ENCODE measurements at places on chromosomes 16 and 17.

DNA sequence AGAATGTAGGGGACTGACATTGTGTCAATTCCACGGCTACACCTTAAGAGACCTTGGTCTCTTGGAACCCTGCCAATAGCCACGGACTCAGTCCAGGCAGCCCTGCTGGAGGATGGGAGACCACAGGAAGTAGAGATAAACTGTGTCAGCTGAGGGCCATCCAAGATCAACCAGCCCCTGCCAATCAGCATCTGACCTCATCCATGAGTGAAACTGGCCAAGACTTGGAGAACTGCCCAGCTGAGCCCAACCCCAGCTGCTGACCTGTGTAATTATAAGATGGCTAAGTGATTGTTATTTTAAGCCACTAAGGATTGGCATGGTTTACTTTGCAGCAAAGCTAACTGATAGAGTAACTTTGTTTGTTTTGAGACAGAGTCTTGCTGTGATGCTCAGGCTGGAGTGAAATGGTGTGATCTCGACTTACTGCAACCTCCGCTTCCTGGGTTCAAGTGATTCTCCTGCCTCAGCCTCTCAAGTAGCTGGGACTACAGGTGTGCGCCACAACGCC lies 13.3 kb upstream of the YWHAE start:
- peak; percentile 77 for DNase-seq

DNA sequence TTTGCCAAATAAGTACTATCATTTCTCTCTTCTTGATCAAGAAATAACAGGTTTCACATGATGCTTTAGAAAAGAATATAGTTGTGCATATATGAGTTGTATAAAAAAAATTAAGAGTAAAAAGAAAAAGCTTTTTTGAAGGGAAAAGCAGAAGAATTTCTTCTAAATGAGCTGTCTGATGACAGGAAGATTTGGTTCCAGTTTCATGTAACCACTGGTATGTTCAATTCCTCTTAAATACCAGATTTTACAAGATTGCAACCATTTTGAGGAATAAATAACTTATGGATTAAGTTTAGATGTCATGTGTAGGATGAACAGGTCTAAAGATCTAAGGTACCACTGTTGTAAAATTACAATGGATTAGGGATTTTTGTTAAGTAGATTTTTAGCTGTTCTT lies 45.0 kb downstream of the VMP1 start:
- no peak for DNase-seq

DNA sequence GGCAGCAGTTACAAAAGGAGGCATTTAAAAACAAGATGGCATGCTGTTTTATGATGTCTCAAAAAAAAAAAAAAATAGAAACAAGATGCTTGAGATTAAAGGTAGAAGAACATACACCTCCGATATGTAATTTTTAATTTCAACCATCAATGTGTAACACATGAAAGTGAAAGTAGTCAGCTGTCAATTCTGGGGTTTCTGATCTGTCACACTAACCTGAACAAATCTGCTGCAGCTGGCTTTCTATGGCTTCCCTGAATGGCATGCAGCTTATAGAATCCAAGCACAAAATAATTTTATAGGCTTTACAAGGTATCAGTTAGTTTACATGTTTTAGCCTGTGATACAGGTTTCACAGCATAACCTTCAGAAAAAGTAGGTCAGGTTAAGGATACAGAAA lies 13.5 kb downstream of the GLYR1 start:
- no peak for DNase-seq

GRCh38 chr16:63188086-63188771 lies 1152.0 kb upstream of the CDH8 start:
- no peak for DNase-seq

Measured in choroid plexus epithelial cell (primary cell).